ENCODE measurements at places on chromosomes 7 and 10.

GRCh38 chr10:47259466-47259865, 40.5 kb upstream of the GDF10 start:
- DNase-seq = no peak

DNA sequence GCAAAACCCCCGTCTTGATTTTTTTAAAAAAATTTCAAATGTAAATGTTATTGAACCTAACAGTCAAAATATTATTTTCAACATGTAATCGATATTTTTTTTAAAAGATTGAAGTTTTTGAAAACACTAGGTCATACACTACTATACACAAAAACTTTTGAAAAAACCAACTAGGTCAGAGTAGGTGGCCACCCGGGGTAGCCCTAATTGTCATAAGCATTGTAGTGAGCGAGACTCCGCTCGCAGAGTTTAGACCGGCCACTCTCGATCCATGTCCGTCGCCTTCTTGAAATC, 417 bp downstream of the RFC2 start:
- no peak for DNase-seq

- DNase-seq = no peak
Observed at GRCh38 chr7:117859246-117859812, 13.9 kb downstream of the CTTNBP2 start.

DNA sequence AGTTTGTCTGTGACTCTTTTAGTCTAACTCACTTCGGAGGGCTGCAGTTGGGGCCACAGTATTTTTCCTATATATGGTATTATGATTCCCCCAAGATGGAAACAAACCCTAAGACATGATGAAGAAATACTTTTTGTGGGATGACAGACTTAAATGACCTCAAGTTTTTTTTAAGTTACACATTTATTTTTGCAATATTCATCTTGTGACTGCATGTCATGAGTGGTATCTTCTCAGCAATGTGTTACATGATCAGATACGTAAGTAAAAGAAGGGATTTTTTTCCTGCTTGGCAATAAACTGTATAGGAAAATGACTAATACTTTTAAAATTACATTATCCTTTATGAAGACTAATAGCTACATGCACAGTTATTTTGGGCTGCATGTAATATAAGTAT, 57.8 kb downstream of the OR13A1 start:
- no peak for DNase-seq

DNA sequence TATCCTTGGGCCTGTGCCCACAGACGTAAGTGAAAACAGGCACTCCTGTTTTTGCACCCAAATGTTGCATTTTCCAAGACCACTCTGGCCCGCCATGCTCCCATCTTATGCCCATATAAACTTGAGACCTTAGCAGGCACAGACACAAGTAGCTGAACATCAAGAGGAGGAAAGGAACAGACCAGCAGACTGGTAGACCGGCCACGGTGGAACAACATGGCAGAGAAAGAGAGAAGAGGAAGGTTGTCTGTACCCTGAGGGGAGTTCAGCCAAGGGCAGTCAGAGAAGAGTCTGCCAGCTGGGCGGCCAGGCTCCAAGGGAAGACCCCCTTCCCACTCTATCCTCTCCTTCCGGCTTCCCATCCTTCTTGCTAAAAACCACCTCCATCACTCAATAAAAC, 85.3 kb downstream of the GPR37 start:
- DNase-seq = no peak

- no peak for DNase-seq
Observed at GRCh38 chr10:90837486-90837885, 20.4 kb downstream of the HTR7 start.

DNA sequence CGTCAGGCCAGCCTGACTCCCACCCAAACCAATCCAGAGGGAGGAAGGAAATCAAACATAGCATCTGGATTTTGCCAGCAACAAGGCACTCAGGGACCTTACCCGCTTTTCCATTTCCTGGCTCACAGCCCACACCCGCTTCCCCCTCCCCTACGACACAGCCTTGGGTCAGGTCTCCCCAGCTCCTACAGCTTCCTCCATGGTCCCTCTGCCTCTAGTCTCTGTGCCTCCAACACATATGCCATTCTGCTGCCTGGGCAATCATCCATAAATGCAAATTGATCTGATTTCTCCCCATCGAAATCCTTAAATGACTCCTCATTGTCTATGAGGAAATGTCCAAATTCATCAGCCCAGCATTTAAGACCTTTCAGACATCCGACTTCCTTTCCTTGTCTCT, 53.2 kb upstream of the CUX1 start:
- no peak for DNase-seq

- DNase-seq = no peak
Observed at GRCh38 chr10:43124574-43125273, 13.5 kb upstream of the CSGALNACT2 start.

DNA sequence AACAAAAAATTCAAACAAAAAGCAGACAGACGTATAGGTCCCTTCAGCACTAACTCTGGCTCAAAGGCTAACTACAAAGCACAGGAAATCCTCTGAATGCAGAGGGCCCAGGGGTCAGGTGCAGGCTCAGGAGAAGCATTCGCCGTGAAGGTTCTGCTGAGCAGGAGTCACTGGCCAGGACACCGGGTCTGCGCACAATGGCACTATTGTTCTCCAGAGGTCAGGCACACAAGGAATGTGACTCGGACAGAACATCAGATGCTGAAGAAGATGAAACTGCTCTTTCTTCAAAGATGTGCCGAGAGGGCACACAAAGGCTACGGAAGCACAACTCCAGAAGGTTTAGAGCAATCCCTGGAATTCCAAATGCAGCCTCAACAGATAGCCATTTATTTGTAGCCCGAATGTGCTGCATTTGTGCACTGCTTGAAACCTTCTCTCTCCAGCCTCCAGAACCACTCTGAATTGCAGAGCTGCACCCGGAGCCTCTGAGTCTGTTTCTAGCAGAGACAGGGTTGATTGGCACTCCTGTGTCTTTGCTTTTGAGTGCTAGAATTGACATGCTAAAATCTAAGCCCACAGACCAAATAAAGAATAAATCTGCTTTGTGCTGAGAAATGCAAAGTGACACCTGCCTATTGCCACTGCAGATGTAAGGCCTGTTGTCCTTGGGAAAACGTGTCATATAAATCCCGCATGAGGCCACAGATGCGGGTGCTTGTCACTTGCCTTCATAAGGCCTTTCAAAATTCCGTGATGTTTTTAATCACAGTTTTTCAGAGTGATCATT, 85.4 kb upstream of the AFAP1L2 start:
- no peak for DNase-seq

DNA sequence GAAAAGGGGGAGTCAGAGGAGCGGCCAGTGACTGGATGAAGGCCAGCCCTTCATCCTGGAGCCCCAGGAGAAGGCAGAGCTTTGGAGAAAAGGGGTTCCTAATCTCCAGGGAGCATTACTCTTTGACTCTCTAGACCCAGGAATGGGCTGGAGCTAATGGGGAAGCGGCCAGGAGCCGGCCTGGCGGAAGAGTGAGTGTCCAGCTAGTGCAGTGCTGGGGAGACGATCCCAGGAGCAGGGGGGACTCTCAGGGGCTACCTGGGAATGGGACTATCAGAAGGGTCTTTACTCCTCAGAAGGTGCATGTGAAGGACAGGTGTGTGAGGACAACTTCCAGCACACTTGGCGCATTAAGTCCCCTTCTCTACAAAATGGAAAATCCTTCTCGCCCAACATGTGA, 2.4 kb upstream of the PAX2 start:
- no peak for DNase-seq

DNA sequence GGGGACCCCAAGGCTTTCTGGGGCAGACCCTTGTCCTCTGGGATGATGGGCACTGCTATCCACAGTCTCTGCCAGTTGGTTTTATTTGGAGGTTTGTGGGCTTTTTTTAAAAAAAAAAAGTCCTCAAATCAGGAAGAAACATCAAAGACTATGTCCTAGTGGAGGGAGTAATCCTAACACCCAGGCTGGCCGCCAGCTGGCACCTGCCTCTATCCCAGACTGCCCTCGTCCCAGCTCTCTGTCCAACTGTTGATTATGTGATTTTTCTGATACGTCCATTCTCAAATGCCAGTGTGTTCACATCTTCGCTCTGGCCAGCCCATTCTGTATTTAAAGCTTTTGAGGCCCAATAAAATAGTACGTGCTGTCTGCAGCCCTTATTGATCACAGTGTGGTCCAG, 61.0 kb upstream of the LRRC4 start:
- DNase-seq = no peak

- DNase-seq = no peak
Observed at GRCh38 chr10:92384741-92385140, 93.8 kb downstream of the MARCHF5 start.

DNA sequence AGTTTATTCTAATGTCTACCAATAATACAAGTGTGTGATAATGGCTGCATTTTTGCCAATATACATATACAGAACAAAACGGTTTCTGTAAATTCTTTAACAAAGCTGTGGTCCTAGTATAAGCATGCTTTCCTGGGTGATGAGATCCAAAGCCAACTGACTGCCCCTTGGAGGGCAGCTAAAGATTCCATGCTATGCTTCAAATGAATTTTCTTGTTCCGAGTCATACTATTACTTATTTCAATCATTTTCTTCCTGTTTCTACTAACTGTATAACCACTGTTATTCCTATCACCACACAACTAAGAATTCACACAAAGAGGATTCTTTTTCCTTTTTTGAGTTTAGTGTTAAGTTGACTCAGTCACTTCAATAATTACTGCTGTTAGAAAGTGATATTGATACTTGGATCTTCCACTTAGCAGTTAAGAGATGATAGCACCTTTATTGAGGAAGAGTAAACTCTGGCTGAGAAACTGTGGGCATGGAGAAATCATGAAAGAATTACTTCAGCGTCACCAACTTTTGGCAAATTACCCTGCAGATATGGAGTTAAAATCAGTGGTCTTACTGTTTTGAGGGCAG, 197.5 kb downstream of the ARL4A start:
- no peak for DNase-seq

DNA sequence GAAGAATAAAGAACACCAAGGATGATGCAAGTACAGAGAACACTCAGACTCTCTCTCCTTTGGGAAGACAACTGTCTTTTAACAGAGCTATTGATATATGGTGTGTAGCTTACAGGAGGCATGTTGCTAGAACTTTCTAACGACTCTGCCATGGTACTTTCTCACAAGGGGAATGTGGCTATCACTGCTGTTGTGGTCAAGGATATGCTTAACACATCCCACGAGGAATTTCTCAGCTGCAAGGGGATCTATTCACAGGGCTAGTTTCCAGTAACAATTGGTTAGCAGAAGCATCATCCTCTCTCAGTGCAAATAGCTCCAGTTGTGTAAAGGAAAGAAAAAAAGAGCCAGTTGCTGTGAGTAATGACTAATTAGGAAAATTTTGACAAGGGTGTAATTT, 826.0 kb downstream of the SORCS1 start:
- DNase-seq = no peak

DNA sequence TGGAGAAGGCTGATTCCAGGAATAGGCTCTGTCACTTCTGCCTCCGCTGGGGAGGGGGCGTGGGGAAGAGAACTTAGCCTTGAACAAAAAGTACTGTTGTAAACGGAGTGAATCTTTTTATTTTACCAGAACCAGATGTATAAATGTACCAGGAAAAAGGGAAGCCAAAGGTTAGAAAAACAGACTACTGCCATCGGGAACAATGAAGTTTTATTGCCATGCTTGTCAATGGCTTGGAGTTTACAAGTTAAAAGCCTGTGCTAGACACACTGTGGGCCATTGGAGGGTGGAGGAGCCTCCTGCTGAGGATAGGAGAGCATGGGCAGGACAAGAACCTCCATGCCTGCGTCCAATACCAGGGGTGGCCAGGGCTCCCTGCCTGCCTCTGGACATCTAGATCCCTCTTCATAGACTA, 161.7 kb upstream of the LYZL2 start:
- DNase-seq = no peak

GRCh38 chr10:113552014-113552413, 839 bp upstream of the HABP2 start:
- no peak for DNase-seq

DNA sequence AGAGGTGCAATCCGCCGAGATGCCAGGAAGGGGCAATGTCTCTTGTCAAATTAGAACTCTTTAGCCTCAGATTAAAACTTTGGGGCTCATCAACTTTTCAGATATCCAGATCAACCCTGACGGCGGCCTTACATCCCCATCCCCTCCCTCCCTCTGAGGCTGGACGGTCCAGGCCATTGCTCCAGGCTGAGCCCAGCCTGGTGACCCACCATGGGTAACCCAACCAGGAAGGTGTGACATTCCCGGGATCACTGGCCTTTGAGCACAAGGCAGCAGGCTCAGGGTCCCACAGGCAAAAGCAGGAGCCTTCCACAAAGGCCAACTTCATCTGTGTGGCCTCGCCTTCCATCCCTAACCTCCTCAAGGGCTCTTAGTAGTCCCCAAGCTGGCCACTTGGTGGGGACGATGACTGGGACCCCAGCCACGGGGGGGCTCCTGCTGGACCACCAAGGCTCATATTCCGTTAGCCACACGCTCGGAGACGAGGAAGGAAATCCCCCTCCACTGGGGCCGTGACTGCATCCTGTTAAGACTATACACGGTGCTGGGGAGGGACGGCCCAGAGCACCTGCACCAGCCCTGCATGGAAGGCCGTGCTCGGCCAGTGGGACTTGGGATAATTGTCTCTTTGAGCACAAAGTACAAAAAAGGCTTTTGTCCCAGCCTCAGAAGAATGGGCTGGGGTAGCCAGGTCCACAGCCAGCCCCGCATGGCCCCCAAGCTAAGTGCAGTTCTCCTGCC, 62.8 kb downstream of the ZRANB1 start:
- DNase-seq = no peak

DNA sequence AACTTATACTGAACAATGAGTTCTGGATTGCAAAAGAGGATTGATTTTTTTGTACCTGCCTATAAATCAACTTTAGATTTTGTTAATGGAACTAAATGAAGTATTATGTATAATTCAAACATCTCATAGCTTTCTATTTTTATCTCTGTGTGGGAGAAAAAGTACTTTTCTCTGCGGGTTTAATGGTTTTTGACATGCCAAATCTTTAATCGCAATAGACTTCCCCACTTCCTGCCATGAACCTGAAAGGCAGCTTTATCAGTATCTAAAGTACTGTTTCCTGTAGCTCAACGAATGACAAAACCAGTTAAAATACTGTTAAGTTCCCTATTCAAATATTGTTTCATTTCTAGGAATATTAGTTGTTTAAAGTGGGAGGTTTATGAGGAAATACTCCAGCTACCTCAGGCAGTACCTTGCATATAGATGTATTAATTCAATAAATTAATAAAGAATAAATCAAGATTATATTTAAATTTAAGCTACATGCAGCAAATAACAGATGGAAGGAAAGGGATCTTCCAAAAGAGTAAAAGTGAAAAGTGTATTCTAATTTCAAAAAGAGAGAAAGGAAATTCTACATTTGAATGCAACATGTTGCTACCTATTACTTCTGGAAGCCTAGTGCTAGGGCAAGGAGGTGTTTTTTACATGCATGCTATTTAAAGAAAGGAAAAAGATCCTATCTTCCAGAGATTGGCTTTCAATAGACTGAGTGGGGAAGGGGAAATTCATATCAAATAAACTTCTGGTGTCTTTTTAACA, 75.9 kb downstream of the SVOPL start:
- no peak for DNase-seq
